ENCODE measurements at places on chromosomes 5 and 9.

- DNase-seq: no peak
Observed at GRCh38 chr9:93318480-93318879, 133.0 kb upstream of the FAM120A start.

DNA sequence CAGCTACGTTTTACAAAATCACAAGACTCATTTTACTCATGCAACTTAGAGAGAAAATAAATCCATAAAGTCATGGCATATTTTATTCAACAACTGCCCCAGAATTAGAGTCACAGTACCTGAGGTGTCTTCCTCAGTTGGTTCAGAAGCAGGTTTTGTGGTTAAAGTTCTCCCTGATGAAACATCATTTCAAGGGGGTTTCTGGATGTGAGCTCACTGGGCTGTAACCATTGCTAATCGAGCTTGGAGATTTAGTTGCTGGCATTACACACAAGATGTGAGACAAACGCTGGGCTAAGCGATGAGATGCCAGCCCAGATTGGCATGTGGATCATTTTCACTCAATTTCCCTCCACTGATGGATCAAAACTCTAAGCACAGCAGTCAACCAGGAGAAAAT lies 131.3 kb downstream of the PRELID2 start:
- DNase-seq: no peak

DNA sequence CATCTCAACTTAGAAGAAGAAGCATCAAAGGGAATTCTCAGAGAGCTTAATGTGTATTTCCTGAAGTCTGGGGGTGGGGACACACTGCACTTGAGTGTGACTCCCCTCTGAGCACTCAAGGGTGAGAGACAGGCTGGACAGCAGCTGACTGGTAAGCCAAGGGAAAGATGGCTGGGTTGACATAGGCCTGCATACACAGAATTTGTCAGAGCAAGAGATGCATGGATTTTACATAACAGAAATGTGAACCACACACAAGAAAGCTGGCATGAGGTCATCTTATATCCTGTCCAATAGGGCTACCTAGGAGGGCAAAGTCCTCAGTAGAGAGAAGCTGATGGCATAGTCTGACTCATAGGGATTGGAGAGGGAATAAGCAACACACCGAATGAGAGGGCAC lies 114.3 kb upstream of the EPB41L4A start:
- DNase-seq: no peak

DNA sequence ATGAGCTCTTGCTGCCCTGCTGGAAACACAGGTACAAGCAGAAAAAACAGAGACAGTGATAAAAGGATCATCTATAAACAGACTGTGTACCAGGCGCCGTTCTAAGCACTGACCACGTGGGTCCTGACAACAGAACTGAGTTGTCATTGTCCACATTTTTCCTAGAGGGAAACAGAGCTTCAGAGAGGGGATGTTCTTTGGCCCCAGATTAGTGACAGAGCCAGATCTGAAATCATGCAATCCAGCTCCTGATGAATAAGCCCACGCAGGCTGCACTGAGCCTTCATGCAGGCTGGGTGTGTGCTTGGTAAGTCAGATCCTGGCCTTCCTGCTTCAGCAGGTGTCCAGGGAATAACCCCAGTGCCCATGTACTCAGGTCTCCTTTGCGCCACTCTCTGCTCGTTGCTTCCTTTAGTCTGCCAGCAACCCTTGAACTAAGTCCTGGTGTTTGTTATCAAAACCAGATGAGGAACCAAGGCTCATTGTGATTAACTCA lies 22.8 kb upstream of the TCF7 start:
- no peak for DNase-seq

GRCh38 chr9:114499528-114499927 lies 5.7 kb downstream of the WHRN start:
- peak; percentile 99 for DNase-seq

- DNase-seq: no peak
Observed at GRCh38 chr5:115271295-115272050, 8.8 kb upstream of the PGGT1B start.
